Stimulated activated CD4-positive, alpha-beta T cell treated with anti-CD3 and anti-CD28 coated beads, Interleukin-4, amount 100 ng/mL, for 1 hour (primary cell): ENCODE measurements at places on chromosomes 4 and X.

DNA sequence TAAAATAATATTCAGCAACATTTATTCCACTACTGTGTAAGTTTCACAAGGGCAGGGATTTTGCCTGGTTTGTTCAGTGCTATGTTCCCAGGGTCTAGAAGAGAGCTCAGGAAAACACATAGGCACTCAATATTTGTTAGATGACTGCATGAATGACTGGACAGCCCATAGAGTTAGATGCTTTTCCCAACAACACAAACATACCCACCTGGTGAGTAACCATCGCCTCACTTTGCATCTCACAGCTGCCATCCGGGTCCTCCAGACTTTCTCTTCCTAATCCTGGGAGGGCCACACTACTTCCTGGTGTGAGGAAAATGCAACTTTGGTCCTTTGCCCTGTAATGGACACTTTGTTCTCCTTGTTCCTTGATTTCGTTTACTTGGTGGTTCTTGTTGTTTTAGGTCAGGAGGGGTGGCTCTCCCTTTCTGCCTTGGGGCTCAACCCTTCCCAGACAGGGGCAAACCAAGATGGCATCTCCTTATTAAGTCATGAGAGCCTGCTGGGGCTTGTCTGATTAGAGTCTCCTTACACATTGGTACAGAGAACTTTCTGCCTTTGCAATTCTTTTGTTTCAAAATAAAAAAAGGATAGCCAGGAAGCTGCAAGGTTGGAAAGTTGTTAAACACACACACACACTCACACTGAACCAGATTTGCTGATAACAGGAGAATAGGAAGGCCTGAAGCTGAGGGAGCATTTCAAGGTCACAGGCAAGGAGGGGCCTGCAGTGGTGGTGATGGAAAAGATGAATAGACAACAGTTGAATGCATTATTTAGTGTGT lies 190.6 kb downstream of the MID1IP1 start:
- no peak for DNase-seq

DNA sequence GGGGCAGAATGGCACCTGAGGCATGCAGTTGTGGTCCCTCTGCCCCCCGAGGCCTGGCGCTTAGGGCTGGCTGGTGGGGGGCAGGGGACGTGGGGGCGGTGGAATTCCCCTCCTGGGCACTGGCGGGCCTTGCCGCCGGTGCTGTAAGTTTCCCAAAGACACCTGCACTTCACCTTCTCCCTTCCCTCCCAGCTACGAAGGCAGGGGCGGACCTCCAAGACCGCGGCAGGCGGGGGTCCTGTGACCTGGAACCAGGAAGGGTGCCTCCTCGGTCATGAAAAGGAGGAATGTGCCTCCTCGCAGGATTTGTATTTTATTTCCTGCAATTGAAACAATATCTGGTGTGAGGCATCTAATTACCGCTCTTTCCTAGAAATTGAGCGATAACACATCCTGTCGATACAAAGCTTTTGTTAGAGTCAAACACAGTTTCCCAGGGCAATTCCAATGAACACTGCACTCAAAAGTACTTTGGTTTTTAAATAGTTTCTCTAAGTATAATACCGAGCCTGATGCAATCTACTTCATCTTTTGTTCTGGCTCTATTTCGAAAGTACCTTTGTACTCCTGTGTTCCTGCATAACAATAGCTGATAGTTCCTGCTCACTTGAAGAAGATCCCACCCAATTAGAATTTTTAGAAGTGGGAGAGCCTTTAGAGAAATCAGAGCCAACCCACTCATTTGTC lies 12.3 kb upstream of the ADRA2C start:
- no peak for DNase-seq

DNA sequence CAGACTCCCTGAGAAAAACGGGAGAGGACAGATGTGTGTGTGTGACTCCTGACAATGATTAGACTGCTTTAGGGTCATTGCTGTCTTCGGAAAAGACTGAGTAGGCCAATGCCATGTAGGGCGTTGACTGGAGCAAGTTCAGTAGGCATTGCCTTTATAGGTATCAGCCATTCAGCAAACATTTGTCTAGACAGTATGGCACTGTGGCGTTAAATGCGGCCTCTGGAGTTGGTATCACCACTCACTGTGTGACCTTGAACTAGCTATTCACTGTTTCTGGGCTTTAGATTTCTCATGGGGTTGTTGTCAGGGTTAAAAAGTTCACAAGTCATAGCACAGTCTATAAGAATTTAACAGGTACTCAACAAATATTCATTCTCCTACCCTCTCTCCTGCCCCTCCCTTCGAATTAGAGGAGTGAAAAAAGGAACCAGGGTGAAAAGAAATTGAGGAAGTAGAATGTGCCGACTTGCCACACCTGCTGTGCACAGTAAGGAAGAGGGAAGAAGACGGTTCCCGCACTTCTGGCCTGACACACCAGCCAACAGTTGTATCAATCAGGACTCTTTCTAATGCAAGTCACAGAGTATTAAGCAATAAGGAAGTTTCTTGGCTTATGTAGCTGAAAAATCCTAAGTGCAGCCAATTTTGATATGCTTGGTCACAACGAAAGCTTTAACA lies 83.2 kb upstream of the PLAC8 start:
- no peak for DNase-seq

- DNase-seq, result no peak
These were observed 252.7 kb upstream of the KCNIP4 start for GRCh38 chr4:22201256-22201655.

DNA sequence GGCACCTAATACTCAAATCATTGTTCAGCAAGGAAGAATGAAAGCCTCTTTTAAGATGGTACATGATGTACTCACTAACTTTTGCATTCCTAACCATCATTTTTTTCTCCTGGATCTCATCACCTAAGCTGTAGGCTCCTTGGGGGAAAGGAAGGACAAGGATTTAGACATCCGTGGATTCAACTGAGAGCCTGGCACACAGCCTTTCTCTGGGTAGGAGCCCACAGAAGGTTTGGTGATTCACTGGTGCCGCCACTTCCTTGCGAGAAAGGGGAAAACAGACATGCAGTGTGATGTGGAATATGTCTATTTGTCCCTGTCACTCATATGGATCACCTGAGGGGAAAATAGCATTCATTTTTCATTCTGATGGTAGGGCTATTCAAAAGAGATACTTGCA lies 147.3 kb downstream of the PCDH7 start:
- DNase-seq, result no peak

DNA sequence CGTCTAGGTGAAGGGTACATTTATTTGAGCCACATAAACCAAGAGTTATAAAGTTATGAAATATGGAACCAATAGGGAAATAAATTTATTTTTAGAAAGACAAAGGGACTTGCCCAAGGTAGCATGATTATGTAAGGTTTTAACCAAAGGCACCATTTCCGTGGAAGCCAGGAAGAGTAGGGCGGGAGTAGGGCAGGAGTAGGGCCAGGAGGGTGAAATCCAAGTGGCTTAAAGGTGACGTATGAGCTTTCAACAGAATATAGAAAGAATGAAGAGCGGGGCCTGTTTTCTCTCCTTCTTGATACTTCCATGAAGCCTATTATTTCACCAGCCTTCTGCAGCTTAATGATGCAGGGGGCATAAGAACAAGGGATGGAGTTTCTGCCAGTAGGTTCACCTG lies 91.7 kb upstream of the PNPLA4 start:
- DNase-seq, result no peak

DNA sequence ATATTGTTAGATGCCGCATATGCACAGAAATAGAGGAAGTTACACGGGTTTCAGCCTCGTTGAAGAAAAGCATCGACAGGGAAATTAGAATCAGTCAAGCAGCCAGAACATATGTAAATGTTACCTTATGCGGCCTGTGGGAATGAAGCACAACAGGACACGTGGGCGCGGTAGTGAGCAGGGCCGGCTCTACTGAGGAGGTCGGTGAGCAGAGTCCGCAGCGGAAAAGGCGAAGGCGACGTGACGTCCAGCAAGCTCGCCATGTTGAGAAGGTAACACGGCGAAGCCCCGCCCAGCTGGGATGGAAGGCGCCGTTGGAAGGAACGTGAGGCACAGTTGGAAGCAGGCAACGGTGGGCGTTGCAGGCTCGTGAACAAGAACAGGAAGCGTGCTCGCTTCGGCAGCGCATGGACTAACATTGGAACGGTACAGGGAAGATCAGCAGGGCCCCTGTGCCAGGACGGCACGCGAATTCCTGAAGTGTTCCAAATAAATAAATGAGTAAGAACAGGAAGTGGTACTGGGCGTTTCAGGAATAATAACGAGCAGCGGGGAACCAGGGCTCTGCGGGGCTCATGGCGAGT lies 54.6 kb downstream of the MTNR1A start:
- DNase-seq, result no peak

GRCh38 chr4:10020871-10021652 lies at the start of gene SLC2A9:
Gene SLC2A9 (minus strand): TSS chr4:10021497. CDS start chr4:10021429, 68 bp downstream.
- no peak for DNase-seq

DNA sequence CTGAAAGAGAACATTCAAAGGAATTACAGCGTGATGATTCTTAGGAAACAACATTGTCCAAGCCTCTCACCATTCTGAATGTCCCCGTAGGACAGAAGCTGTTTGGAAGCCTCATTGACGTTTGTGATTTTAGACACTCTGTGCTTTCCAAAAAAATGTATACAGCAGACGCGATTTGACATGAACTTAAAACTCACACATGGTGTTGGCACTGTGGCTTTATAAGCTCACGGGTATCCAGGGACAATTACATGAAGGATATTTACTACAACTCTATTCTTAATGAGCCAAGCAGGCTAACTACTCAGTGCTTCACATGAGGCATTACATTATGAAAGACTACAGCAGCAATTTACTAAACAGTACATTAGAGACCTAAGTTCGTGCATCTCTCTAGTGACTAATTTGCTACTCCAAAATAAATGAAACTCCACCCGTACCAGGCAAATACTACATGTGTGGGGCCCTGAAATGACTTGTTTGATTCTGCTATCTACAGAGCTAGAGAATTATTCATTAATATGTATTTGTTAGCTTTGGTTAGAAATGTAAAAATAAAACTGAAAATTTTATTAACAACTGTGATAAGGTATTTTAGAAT lies 620.7 kb downstream of the SPRY1 start:
- no peak for DNase-seq

DNA sequence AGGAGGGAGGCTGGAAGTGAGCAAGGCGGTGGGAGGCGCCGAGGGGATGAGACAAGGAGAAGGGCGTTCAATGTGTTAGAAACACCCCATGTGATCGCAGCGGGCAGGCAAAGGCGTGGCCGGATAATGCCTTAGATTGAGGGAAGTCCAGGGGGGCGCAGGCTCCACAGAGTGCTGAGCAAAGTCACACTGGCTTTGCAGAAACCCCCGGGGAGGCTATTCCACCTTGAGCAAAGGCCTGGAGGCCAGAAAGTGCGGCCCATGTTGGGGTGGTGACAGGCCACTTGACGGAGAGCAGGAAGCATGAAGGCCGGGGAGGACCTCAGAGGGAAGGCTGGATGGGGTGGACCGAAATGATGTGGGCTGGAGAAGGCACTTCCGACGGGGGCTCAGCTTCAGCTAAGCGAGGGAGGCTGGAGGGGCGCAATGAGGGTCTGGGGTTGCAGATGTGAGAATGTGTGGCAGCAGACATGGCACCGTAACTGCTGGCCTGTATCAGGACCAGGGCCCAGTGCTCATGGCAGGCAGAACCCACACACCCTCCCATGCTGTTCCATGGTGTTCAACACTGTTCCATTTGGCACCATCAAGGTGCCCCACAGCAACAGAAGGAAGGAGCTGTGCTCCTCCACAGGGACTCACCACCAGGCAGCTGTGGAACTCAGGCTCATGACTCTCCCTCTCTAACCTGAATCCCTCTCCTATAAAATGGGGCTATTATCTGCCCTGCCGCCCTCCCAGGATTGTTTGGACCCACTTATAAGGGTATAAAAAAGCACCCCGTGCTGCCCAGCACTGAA lies 50.3 kb downstream of the HMX1 start:
- DNase-seq, result no peak

DNA sequence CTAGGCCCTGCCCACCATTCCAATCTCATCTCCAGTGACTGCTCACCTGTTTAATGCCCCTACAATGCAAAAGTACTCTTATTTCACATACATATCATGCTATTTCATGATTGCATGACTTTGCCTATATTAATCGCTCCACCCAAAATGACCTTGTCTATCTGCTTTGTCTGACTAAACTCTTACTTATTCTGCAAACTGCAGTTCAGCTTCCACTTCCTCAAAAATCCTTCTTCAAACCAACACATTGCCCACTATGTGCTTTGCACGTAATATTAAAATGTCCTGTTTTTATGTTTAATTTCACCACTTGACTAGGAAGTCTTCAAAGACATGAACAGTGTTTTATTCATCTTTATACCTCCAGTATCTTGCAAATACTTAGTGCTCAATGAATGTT lies 229.6 kb downstream of the OPHN1 start:
- DNase-seq, result no peak

GRCh38 chr4:176927117-176927516 lies 134.4 kb upstream of the VEGFC start:
- no peak for DNase-seq

DNA sequence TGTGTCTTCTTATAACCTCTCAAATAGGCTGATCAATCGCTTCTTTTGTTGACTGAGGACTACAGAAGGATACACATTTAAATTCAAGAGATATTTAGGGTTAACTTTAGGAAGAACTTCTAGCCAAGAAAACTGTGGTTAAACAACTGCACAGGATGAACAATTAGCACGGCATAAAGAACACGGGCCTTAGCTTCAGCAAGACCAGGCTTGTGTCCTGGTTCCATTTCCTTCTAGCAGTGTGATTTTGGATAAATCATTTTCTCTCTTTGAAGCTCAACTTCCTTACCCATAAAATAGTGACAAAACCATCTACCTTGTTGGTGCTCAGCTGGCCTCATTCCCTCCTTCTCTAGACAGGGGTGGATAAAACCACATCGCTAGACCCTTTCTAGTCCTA lies 117.6 kb downstream of the TSPAN5 start:
- DNase-seq, result no peak

GRCh38 chrX:32798990-32799389 lies 412.4 kb downstream of the DMD start:
- no peak for DNase-seq

DNA sequence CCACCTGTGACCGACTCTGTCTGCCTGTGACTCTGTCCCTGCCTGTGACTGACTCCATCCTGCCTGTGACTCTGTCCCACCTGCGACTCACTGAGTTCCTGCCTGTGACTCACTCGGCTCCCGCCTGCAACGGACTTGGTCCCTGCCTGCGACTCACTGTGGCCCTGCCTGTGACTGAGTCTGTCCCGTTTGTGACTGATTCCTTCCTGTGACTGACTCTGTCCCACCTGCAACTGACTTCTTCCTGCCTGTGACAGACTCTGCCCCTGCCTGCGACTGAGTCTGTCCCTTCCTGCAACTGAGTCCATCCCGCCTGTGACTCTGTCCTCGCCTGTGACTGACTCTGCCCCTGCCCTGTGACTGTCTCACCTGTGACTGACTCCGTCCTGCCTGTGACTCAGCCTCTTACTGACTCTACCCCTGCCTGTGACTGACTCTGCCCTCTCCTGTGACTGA lies 9.6 kb upstream of the UVSSA start:
- DNase-seq, result peak; percentile 55

DNA sequence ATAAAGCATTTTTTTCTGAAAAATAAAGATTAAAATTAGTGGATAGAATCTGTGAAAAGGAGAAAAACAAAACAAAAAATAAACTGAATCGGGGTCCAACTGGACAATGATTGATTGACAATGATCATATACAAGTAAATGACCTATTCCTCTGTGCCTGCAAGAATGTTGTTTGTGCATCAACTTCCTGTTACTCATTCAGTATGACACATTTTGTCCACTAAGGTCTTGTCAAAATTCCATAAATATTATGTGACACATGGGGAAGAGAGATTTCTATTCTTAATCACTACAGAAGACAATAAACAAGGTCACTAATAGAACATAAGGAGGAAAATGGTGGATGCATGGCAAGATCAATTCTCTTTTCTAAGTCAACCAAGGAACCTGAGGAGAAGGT lies 54.9 kb downstream of the F8 start:
- no peak for DNase-seq

- no peak for DNase-seq
These were observed 79.8 kb downstream of the JADE3 start for GRCh38 chrX:46992070-46992469.
